Naive thymus-derived CD4-positive, alpha-beta T cell (primary cell): ENCODE measurements at places on chromosomes 1 and 21. TPM values are rescaled to one million over a fixed set of nuclear protein-coding genes. Genes with fewer than 3 reads are reported as not detected.
A peak's percentile ranks its signal among the peaks of the same experiment; 100 is the strongest.

DNA sequence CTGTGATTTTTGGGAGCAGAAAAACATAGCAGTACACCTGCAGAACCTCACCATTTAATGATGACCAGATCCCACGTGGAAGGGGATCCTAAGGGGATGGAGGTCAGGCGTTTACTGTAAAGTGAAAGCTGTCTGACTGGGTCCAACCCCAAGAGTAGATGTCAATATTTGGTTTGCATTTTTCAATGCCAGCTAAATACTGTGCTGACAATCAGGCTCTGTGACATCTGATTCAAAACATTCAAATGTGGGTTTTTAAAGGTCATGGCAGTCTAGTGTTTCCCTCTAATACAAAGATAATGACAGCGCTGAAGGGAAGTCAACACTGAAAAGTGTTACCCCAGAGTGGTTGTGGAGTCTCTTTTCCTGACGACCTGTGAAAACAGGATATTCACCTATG is 68.1 kb downstream of the SPAG17 start:
- no peak for DNase-seq

- no peak for DNase-seq
These were observed 123.7 kb downstream of the TOMM20 start for GRCh38 chr1:235004840-235005391.

The SMYD2 gene
- 50.0 TPM for polyA plus RNA-seq

The C1orf167 gene
- polyA plus RNA-seq = 0.45 TPM

The OR6N1 gene
- not detected for polyA plus RNA-seq

- no peak for DNase-seq
These were observed 323.2 kb upstream of the SGIP1 start for GRCh38 chr1:66210635-66211244.

The ZBTB21 gene
- polyA plus RNA-seq = 4.3 TPM

GRCh38 chr1:15106608-15107007 is 46.9 kb upstream of the TMEM51 start:
- DNase-seq = no peak

DNA sequence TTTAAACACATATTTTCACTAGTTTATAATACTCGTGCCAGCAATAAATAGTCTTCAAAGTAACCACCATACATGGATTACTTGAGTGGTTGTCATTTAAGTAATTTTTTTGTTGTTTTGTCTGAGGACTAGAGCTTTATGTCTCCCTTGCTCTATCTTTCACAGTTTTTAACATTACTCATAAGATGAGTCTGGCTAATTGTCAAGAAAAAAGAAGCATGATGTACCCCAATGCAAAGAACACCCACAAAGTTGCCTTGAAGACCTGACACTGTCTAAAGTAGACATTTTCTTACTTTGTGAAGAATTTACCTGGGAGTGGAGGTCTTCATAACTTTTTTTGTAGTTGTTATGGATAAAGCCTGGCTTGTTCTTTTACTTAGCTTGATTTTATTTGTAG is 210.4 kb upstream of the BRINP3 start:
- no peak for DNase-seq

DNA sequence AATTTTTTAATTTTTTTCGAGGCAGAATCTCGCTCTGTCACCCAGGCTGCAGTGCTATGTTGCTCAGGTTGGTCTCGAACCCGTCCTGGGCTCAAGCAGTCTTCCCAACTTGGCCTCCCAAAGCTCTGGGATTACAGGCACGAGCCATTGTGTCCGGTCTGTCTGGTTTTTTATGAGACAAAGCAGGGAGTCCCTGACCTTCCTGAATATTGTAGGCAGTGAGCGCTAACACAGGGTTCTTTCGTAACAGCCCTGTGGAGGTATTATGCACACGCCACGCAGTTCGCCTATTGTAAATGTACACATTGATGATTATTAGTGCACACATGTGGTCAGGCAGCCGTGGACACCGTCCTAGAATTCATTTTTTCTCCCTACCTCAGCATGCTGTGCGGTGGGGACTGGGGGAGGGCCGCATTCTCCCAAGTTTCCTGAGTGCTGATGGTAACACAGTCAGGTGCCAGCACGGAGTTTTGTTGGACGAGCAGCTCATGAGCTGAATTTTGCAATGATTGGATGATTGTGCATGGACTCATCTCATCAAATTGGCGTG is 19.6 kb downstream of the SPSB1 start:
- DNase-seq = no peak

The RGS13 gene
- not detected for polyA plus RNA-seq

DNA sequence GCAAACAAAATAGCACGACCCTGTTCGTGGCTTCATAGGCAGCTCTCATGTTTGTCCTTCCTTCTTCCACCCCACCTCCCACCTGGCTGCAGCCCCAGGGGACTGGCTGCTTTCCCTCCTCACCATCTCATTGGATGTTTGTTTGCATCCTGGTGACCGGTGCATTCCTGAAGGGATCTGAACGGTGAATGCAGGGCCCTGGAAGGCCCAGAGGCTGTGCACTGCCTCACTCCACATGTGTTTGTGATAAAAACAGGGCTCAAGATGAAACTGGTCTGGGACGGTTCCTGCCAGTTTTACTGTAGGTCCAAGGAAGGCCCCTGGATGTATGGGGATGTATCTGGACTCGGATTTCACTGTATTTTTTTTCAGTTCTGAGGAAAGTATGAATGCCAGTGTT is 42.8 kb downstream of the CNN3 start:
- no peak for DNase-seq

GRCh38 chr1:201371792-201372191 is 5.7 kb downstream of the TNNT2 start:
- no peak for DNase-seq

The NOS1AP gene
- polyA plus RNA-seq = not detected

DNA sequence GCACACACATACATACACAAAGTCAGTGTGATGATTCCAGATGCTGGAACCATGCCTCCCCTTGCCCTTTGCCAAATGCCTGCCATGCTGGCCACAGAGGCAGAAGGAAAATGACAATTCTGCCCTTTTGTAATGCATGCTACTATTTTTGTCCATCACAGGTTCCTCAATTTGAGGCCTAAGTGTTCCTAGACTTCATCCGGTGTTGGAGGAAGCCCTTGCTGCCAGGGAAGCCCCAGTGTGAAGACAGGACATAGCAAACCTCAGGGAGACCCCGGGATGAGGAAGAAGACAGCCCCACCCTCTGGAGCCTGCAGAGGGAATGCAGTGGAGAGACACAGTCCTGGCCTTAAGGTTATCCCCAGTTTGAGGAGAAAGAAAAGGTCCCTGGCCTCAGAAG is 14.4 kb downstream of the PRR9 start:
- no peak for DNase-seq

The ZFP69B gene
- polyA plus RNA-seq = 3.0 TPM

DNA sequence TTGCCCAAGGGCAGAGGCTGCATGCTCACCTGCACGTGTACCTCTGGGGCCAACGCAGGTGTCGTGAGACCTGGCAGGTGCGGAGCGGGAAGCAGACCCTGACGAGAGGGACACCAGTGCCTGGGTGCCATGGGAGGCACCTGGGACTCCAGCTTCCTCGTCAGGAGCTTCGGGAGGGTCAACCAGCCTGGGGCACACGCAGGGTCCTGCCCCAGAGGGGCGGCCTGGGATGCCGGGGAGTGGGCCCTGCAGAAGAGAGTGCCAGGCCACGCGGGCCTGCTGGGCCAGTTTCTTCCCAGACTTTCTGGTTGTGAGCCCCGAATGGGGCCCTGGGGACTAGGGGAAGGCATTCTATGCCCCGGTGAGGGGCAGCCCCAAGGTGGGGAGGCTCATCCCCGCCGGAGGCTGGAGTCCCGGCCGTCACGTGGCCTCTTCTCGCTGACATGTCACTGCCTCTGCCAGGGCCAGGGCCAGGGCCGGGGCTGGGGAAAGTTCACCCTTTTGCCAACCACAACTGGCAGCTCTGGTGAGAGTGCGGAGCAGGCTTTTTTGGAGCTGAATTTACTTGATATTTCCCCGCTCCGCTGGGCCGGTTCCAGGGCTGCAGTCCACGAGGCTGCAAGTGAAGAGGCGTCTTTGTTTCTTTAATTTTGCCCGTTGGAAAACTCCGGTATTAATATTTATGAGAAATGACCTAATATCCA is 38.5 kb upstream of the ACTRT2 start:
- no peak for DNase-seq

DNA sequence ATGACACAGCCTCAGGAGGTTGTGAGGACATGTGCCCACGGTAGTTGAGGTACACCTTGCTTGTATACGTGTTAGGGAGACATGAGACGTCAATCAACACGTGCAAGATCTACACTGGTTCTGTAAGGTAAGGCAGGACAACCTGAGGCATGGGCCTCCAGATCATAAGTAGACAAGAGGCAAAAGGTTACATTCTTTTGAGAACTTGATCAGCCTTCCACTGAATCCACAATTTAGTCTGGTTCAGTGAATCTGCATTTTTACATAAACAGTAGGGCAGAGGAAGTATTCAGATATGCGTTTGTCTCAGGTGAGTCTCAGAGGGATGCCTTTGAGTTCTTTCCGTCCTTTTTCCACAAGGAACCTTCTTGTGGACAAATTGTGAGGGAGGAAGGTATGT is 348.9 kb downstream of the ASTN1 start:
- DNase-seq = no peak

- no peak for DNase-seq
These were observed 187.4 kb downstream of the SLC35F3 start for GRCh38 chr1:234091876-234092275.

DNA sequence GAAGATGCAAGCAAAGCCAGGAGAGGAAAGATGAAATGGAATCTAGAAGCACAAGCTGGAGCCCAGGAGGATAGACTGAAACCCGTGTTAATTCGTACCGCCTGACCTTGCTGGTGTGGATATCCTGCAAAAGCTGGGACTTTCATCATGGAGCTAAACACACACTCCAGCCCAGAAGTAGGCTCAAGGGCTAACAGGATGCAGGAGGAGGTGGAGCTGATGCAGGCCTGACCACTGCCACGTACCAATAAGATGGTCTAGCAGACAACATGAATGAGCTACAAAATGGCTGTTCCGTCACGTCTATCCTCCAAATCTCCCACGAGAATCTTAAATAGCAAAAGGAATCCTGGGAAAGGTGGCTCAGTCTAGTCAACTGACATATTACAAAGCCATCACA is 270.3 kb downstream of the SDCCAG8 start:
- no peak for DNase-seq

DNA sequence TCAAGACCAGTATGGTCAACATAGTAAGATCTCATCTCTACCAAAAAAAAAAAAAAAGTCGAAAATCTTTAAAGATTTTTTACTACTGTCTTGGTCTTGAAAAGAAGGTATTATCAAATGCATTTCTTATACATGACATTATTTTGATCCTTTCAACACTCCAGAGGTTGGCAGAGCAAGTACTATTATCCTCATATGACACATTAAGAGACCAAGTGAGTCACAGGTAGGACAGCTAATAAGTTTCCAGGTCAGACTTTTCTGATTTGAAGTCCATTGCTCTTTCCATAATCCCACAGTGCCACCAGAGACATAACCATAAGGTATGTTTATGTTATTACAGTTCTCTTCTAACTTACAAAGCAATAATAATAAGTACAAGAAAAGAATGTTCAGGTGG is 15.2 kb downstream of the DBT start:
- DNase-seq = no peak

DNA sequence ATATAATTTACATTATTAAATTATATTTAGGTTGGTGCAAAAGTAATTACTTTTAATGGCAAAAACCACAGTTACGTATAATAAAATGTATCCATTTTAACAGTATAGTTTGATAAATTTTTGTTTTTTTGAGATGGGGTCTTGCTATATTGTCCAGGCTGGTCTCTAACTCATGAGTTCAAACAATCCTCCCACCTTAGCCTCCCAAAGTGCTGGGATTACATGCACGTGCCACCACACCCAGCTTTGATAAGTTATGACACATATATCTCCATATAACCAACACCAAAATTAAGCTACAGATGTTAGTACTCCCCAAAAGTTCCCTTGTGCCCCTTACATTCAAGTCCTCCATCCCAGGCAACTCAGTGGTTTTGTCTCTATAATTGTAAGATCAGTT is 163.1 kb downstream of the SMYD3 start:
- DNase-seq = no peak

The FCAMR gene
- polyA plus RNA-seq = not detected

- DNase-seq = no peak
These were observed 2.5 kb downstream of the KRTAP10-11 start for GRCh38 chr21:44648557-44649311.

- DNase-seq = no peak
These were observed 4.0 kb upstream of the PROX1 start for GRCh38 chr1:213983493-213984386.

DNA sequence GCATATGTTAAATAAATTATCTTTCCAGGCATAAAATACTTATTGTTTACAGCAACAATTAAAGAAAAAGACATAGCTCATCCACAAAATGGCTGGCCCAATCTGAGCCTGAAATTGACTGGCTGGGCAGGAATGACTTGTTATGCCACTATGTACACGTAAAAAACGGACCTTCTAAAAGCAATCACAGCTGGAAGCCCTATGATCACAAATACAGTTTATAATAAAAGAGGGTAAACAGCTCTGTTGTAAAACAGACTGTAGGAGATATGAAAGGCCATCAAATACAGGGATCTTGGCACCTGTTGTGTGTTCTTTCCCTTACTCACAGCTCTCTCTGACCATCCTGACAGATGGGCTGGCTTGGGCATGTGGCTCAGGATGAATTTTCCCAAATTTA is 70.5 kb upstream of the DMRTA2 start:
- no peak for DNase-seq

DNA sequence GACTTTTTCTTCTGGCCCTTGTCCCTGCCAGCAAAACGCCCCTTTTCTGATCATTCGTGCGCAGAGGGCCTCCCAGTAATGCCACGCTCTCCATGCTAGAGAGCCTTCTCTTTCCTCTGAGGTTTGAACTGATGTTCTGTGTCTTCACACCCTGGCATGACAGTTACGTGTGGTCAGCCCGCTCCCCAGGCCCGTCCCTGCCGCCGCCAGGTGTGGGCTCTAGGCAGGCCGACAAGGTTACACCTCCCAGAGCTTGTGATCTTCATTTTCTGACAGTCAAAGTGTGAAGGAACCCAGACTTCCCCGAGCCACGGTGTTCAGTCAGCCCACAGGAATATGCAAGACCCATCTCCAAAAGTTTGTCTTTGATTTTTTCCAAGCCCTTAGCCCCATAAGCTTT is 265.6 kb downstream of the TM2D1 start:
- no peak for DNase-seq

- DNase-seq = peak; percentile 85
These were observed at the start of gene ST6GALNAC3 for GRCh38 chr1:76074321-76075187. Gene ST6GALNAC3, plus strand, starts transcription at chr1:76074746.

DNA sequence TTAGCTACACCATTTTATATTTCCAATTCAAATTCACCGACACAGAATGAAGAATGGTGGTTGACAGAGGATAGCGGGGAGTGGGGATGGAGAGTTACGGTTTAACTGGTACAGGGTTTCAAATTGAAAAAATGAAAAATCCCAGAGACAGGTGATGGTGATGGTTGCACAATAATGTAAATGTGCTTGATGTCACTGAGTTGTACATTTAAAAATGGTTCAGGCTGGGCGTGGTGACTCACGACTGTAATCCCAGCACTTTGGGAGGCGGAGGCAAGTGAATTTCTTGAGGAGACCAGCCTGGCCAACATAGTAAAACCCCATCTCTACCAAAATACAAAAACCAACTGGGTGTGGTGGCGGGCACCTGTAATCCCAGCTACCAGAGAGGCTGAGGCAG is 31.2 kb upstream of the SHCBP1L start:
- no peak for DNase-seq

- DNase-seq = no peak
These were observed 10.0 kb upstream of the TRIM62 start for GRCh38 chr1:33191731-33192275.

The PADI2 gene
- not detected for polyA plus RNA-seq

- no peak for DNase-seq
These were observed 249.2 kb upstream of the KIAA0040 start for GRCh38 chr1:175441791-175442190.

The SH2D2A gene
- 12.7 TPM for polyA plus RNA-seq

The TBX15 gene
- polyA plus RNA-seq = not detected

GRCh38 chr1:72336776-72337175 is 54.4 kb upstream of the NEGR1 start:
- DNase-seq = no peak

The ZRANB2 gene
- 64.3 TPM for polyA plus RNA-seq
